NCI-H1694 (cell line): ENCODE measurements at places on chromosomes 2 and 18.

DNA sequence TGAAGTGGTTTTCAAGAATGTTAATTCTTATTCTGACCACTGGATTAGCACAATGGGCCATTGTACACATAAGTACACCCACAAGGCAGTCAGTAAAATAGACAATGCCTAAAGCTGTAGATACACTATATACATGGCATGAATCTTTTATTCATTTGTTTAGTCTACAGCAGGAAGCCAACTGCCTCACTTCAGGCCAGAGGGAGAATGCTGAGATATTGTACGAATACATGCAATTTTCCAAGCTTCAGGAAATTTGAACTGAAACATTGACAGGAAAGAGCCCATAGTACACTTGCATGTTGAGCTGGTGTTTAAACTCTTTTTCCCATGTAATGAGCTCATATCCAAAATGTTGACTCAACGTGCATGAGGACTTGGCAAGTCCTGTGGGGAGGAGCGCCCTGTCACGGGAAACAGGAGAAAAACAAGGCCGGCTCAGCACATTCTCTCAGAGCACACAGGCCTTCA, 111.6 kb upstream of the CYP1B1 start:
- DNase-seq: no peak

- DNase-seq: no peak
Observed at GRCh38 chr2:202687276-202687675, 52.5 kb downstream of the FAM117B start.

DNA sequence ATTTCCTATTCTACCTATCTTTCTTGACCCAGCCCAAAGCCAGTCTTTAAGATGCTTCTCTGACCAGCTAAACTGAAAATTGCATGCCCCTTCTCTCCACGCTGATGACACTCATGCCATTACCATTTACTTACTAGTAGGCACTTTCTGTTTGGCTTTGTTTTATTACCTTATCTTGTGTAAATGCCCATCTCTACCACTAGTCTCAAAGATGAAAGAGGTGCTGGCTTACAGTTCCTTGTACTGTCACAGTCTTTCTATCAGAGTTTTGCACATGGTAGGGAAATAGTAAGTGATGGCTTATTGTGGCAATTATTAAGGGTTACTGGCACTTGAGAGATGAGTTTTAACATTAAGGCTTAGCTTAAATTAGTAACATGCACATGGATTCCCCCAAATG, 352.1 kb downstream of the RBM43 start:
- no peak for DNase-seq

- DNase-seq: no peak
Observed at GRCh38 chr2:62296832-62297623, 101.1 kb downstream of the B3GNT2 start.

- no peak for DNase-seq
Observed at GRCh38 chr2:169358016-169358415, 4.3 kb downstream of the LRP2 start.

DNA sequence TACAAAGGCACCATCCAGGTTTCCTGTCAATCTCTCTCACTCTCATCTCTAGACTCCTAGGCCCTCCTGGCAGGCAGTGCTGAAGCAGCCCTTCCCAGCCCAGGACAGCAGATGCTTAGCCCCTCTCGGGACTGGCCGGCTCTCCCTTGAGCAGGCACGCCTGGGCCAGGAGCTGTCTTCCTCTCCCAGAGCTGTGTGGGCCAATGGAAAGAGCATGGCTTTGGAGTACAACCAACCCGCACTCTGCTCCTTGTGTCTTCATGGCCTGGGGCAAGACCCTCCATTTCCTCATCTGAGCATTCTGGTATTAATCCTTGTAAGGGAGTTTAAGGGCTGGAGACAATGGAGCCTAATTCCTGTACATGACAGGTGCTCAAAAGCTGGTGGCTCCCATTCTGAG, 97.2 kb downstream of the CAPN13 start:
- DNase-seq: no peak

DNA sequence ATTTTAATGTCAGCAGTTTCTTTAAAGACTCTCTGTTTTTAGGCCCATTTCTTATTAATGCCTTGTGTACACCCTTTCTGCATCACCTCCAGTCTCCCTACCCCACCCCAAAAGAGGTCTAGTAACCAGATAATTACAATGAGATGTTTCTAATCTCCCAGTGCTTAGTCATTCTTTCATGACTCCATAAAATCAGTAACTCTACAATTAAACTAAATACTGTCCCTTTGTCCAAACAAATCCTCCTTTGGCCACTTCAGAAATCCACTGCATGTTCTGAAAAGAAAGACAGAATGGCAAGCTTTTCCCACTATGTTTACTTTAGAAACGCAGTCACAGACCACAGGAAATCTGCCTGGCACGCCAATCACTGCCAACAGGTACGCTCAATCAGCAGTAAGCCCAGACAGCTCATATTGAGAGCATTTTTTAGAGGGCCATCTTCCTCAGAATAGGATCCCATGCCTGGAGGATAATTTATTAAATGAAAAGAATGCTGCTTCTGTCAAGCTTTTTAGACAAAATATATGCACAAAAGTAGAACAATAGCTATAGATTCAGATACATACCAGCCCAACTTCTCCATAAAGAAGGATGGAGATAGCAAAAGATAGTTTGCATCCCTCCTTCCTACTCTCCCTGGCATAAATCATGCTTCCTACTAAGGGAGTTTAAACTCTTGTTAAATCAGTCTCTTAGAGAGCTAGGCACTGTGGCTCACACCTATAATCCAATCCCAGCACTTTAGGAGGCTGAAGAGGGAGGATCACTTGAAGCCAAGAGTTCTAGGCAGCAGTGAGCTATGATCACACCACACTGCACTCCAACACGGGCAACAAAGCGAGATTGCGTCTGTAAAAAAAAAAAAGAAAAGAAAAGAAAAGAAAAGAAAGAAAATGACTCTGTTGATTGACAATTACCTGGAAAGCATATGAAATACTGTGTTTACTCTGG, 14.6 kb downstream of the CLASP1 start:
- no peak for DNase-seq

DNA sequence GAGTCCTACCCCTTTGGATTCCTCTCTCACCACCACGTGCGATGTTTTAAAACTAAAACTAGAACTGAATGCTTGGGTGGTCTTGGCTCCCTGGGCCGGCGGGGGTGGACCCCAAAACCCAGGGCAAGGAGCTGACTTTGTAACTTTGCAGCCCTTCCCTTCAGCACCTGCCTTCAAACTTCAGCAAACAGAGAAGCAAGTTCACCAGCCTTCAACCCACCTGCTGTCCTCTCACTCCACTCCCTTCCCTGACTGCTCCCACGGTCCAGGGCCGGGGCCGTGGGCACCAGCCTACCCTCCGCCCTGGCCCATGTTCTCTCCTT, 54.5 kb downstream of the COL6A3 start:
- no peak for DNase-seq

DNA sequence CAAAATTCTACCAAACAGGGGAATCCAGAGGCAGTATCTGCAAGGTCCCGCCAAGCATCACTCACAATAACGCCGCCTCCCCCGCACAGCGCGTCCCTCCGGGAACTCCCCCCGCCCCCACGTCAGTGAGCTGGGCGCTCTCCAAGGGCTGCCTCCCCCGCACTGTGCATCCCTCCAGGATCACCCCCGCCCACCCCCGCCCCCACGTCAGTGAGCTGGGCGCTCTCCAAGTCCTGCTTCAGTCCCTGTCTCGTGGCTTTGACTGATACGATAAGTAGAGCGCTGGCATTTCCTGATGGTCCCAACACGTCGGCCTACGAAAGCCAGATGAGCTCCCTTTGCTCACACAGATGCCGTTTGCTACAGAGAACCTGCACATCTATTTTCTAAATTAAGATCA, 130.7 kb upstream of the TPO start:
- DNase-seq: no peak
